Mucosa of gallbladder (tissue), 1 donor: ENCODE measurements at places on chromosomes 13 and 19.
A peak's percentile ranks its signal among the peaks of the same experiment; 100 is the strongest.

DNA sequence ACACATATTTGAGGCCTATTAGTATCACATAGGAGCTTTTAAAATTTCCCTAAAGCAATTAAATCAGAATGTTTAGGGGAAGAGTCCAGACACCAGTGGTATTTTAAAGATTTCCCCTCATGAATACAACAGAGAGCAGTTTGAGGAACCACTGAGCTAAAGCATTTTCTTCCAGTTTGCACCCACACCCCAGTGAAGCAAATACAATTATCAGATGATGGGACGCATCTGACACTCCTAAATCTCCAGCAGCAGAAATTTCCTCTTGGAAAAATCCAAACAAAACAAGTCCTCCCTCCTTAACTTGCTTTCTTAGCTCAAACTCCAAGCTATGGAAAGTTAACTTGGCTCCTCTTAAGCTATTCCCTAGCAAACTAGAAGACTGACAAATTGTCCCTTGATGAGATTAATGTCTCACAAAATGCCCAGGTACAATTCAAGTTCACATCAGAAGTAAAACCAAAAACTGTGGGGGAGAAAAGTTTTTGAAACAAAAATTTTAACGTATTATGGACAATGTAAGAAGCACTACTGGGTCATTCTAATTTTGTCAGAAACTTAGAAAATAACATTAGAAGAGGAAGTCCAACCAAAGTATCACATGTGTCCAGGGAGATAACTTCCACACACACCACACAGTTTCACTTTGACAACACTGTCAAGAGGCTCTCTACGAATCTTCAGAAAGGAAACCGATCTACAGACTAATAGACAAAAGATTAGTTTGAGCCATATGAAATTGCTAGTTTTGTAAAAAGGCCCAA lies 74.1 kb downstream of the ABCC4 start:
- DNase-seq = no peak

GRCh38 chr19:10091895-10092641 lies 6.0 kb downstream of the SHFL start:
- DNase-seq = no peak

DNA sequence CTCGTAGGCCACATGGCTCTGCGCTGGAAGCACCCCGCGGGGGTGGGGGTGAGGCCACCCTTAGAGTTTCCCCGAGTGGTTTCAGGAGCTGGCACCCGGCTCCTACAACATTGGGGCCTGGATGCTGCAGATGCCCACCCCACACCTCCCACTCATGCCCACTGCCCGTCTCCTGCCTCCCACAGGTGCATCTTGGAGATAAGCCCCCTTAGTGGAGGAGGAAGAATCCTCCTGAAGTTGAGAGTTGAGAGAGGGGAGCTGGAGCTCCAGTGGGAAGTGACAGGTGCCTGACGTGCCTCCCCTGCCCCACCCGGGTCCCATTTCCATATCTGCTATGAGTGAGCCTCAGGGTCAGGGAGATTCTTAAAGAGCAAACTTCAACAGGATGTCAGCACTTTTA lies 341.3 kb downstream of the TEX29 start:
- DNase-seq = no peak

- no peak for DNase-seq
Observed at GRCh38 chr19:36152352-36153091, at the start of gene COX7A1. Gene COX7A1, minus strand, starts transcription at chr19:36152447. Its CDS starts 40 bp downstream, at chr19:36152407.

DNA sequence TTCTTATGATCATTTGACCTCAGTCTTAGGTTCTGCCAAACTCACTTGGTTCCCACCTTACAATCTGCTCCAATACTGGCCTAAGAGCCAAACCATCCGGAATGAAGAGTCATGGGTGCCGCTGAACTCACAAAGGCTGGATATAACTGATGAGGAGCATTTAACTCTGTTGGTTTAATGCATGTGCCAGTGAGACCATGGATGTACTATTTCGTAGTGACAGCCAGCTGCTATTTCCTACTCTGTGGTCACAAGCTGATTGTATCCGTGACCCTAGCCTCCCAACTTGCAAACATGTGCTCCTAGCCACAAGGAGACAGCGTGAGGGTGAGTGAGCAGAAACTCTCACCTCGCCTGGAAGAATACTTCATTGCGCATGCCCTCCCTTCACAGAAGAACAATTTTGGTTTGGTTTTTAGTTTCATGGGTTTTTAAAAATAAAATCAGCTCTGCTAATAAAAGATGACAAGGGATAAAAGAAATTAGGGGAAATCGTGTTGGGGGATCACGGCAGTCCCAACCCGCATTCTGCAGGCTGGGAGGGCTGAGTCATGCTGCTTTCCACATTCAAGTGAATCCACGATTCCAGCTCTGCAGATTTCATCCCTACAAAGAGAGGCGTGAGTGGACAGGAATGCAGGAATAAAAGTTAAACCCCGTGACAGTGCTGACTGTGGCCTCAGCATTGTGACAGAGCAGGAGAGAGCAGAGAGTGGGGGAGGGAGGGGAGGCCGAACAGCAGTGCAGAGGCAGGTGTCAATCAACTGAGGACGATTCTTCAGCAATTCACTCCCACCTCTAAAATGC lies 66.8 kb upstream of the RAP2A start:
- DNase-seq = no peak

DNA sequence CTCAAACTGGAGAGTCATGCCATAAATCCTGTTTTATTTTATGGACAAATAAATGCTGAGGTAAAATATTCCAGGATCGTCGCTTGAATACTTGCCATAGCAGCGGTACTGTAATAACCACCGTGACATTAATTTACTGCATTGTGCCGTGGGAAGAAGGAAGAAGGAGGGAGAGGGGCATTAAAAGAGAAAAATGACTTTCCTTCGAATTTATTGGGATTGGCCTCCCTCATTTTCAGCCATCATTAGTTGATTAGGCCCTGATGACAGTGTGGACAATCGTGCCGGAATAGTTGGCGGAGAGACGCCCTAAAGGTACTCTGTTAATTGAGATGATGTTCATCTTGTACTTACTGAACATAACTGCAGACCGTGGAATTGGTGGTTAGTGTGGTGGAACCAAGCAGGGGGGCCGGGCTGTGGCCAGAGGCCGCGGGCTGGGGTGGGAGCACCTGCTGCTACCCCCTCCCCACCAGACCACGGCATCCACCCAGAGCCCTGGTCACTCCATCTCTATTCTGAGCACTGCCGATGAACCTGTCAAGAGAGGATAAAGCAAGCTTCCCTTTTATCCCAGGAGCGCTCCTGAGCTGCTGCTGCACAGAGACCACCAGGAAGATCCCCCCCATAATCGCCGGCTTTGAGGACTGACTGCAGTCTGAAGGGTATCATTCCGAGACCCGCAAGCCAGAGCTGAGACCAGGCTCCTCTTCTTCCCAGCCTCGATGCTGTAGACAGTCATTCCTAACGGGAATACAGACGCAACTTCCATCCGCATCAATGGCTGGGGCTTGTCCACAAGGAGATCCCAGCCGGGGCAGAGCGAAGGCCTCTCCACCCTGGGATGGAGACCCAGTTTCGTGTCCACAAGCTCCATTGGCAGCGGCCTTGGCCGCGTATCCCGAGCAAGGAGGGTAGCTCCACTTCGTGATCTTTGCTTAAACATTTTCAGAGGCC lies 168.3 kb upstream of the TSHZ3 start:
- no peak for DNase-seq

- no peak for DNase-seq
Observed at GRCh38 chr13:97231829-97232196, 9.7 kb downstream of the MBNL2 start.

DNA sequence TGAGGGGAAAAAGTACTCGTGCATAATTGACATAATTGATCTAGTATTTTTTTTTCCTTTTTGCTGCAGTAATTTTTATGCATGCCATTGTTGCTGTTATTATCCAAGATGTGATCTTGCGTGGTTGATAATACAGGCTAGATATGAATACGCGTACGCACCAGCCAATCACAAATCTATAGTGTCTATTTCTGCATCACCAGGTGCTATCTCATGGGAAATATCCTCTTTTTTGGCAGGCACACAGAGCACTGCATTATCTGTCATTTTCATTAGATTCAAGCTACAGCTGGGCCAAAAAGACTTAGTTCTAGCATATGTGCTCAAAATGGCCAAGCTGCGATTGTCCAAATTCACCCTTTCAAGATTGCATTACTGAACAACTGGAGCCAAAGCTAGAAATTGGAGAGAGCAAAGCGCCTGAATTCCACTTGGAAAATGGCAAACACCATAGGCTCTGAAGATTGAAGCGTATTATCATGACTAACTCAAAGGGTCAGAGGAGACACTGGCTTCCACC lies 181.1 kb downstream of the TSHZ3 start:
- peak; percentile 4 for DNase-seq

DNA sequence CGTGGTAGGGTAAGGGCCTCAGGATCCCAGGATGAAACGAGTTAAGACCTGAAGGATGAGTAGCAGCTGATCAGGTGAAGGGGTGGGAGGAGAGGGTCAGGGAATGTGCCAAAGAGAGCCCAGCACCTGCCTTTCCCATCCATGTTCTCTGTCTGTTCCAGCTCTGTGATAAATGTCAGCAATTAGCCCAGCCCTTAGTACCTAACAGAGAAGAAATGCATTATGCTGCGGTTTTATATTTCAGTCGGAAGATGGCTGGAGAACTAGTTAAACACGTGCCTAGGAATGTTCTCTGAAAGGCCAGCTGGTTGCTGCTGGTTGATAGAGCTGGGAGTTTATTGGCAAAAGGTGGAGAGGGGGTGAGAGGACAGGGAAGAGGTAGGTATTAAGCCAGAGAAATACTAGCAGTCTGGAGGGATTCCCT lies 268.2 kb downstream of the SHISA2 start:
- no peak for DNase-seq

DNA sequence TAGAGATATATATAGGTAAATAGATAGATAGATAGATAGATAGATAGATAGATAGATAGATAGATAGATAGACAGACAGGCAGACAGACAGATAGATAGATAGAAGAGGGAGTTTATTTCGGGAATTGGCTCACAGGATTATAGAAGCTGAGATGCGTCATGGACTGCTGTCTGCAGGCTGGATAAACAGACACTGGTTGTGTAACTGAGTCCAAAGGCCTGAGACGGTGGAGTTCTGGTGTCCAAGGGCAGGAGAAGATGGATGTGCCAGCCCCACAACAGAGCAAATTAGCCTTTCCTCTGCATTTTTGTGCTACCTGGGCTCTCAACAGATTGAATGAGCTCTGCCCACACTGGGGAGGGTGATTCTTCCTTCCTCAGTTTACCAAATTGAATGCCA lies 2.7 kb downstream of the CYP4F3 start:
- no peak for DNase-seq

- DNase-seq = no peak
Observed at GRCh38 chr13:103031332-103031873, 34.8 kb downstream of the SLC10A2 start.

- no peak for DNase-seq
Observed at GRCh38 chr13:35808846-35809245, 322.3 kb downstream of the DCLK1 start.

- peak; percentile 69 for DNase-seq
Observed at GRCh38 chr19:48510421-48511268, 990 bp downstream of the LMTK3 start.

- peak; percentile 54 for DNase-seq
Observed at GRCh38 chr19:34220472-34221063, 33.8 kb upstream of the GARRE1 start.

GRCh38 chr19:43101950-43102349 lies 19.4 kb upstream of the PSG2 start:
- DNase-seq = no peak

- DNase-seq = peak; percentile 59
Observed at GRCh38 chr19:677201-677600, 1.0 kb downstream of the FSTL3 start.

- DNase-seq = no peak
Observed at GRCh38 chr13:23365652-23366051, 67.8 kb downstream of the SACS start.

DNA sequence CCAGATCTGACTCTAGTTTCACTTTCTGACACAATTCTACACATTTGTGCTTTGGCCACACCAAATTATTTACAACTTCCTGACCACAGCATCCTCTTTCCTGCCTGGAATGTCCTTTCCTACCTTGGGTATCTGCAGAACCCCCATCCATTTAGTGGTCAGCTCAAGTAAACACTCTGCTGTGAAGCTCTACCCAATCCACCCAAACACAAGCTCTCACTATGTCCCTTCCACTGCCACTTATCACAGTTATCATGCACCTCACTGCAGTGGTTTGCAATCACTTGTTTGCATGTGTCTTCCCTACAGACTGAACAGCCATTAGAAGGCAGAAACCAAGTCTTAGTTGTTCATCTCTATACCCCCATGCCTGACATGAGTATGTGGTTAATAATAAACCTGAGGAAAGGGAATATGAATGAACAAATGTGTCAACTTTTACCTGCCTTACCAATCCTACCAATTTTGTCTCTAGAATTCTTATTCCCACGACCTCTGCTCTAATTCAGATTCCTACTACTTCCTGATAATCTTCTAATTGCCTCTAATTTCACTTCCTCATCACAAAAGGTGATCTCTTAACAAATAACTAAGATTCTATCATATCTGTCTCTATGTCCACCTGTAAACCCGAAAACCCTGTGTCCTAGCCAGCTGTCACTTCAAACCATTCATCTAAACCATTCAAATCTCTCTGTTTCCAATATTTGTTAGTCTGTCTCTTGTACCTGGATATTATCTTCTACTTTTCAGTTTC lies 25.1 kb downstream of the LNX2 start:
- DNase-seq = no peak

GRCh38 chr13:46964789-46965527 lies 68.1 kb upstream of the HTR2A start:
- DNase-seq = no peak

- no peak for DNase-seq
Observed at GRCh38 chr13:46586751-46587514, 34.0 kb downstream of the LRCH1 start.

GRCh38 chr13:76379341-76380105 lies 506.7 kb downstream of the KCTD12 start:
- DNase-seq = no peak

DNA sequence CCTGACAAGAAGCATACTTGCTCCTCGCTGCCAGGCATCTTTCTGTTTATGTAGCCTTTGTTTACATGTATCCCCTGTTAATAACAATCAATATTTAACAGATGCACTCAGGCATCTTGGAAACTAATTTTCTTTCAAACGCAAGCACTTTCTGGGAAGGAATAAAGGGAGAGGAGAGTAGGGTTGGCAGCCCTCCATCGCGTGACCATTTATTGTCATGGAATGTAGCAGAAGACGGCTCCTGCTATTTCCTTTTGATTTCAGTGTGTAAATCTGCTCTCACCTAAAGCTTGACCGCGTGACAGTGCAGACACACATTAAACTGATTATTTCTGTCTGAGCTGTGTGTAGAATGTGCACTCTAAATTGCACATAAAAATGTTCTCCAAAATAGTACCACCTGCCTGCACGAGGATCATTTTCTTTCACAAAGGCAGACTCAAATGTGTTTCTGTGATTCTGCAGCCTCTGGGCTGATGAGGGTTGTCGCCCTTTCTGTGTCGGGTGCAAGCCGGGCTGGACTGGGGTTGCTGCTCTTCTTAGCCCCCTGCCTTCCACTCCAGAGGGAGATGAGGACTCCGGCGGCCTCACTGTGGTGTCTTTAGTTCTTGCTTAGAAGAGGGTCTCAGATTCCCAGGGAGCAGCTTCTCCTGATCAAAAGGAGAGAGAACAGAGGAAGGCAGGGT lies 223.5 kb upstream of the MAB21L1 start:
- DNase-seq = no peak
